Trophoblast cell (in vitro differentiated cells and primary cell): ENCODE measurements at places on chromosomes 2 and 18.
A peak's percentile ranks its signal among the peaks of the same experiment; 100 is the strongest.

GRCh38 chr2:147698166-147698565 is 146.7 kb upstream of the ACVR2A start:
- no peak for DNase-seq

GRCh38 chr2:167492486-167492885 is 604.2 kb downstream of the XIRP2 start:
- DNase-seq = no peak

DNA sequence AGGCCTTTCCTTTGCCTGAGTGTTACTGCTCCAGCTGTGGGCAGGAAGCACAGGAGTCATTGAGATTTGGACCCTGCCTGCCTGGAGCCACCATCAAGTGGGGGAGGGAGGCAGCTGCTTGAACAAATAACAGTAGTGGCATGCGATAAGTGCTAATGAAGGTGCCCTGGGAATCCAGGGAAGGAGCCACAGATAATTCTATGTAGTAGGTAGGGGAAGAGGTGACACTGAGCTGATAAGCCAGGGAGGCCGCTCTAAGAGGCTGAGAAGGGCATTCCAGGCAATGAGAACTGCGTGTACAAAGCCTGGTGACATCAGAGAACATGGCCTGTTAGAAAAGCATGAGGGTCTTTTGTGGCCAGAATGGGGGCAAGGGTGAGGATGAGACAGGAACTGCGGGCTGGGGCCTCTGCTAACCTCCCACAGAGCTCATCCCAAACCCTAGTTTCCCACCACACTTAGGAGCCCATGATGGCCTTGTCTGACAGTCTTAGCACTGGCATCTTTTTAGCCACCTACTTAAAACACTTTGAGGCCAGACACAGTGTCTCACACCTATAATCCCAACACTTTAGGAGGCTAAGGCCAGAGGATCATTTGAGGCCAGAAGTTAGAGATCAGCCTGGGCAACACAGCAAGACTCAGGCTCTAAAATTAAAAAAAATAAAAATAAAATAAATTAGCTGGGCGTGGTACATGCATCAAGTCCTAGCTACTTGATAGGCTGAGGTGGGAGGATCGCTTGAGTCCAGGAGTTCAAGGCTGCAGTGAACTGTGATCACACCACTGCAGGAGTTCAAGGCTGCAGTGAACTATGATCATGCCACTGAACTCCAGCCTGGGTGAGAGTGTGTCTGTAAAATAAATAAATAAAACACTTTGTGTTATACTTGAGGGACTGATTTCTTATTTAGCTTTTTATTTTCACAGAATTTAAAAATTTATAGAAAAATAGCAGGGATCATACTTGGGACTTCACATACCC is 58.9 kb downstream of the TET3 start:
- DNase-seq = peak; percentile 90

DNA sequence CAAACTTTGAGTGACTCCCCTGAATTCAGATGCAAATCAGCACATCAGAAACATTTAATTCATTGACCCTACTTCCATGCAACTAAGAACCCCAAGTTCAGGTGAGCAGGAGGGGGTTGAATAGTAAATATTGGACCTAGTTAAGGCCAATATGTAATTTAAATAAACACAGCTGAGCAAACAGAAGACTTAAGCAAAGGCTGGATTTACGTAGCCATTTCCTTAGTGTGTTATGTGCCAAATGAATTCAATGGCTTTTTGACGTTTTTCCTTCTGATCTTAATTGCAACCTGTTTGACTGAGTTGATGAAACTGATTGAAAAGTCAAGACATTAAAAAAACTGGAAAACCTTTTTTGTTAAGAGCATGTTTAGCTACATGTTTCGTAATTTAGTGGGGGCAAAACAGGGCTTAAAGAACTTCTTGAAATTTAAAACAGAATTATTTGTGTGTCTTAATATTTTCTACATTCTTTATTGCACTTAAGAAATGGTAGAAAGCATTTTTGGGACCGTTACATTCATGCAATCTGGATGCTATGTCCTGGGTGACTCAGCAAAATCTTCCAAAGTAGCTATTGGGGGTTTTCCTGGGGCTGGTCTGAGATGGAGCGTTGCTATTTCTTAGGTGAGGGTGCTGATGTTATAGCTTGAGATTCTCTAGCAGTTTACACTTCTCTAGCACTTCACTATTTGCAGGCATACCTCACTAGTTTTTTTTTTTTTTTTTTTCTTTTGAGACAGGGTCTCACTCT is 25.5 kb upstream of the KCNE4 start:
- no peak for DNase-seq

DNA sequence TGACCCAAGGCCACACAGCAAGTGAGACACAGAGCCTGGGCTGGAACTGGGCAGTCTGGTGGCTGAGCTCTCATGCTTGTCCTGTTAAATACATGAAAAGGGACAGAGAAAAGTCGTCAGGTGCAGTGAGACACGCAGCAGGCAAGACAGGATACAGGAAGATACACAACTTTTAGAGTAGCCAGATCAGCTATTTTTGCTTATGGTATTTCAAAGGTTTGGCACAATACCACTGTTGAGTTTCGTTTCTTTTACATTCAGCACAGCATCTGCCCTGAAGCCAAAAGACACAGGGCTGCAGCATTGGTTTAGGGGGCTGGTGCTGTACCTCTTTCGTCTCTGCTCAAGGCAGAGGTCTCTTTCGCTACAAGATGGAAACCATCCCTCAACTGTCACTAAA is 14.0 kb downstream of the FHL2 start:
- no peak for DNase-seq

- no peak for DNase-seq
These were observed 88.0 kb upstream of the ALKAL2 start for GRCh38 chr2:375956-376307.

- DNase-seq = no peak
These were observed 99.5 kb downstream of the DCC start for GRCh38 chr18:52439457-52439856.

GRCh38 chr2:132521341-132521740 is 104.7 kb downstream of the GPR39 start:
- no peak for DNase-seq

DNA sequence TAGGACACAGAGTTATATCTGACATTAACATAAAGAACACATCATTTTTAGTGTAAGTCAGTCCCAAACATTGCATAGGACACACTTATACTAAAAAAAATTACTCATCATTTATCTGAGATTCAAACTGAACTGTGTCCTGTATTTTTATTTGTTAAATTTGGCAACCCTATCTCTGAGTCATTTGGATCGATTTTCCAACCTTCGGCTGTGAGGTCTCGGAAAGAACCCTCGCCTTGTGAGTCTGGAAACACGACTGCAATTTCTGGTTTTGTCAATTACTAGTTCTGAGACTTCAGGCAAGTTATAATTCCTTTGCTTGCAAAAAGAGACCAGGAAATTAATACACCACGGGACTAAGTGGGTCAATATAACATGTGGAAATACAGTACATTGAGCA is 14.0 kb downstream of the ATP8B1 start:
- no peak for DNase-seq

GRCh38 chr2:147331790-147332419 is 512.9 kb upstream of the ACVR2A start:
- peak; percentile 49 for DNase-seq

DNA sequence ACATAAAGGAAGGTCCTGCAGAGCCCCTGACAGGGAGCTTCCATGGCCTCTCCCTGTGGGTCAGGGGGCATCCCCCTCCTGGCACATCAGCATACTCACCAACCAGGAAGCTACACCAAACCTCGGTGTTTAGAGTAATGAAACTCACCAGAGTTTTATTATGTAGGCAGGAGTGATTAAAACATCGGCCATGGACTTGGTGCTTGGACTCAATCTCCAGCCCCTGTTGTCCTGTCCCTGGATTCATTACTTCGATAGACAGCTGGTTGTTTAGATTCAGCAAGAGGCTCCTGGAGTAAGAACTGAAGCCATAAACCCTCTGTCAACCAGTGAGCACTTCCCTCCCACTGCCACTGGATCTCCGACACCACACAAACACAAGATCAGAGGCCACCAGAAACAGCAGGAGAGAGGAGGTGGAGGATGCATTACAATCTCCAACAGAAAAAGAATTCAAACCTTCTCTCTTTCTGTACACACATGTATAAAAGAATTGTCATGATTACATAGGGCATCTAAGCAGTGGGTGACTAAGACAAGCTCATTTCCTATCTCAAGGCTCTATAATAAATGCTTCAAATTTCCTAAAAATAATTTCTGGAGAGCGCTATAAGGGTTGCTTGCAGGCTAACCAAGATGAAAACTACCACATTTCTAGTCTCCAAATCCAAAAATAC is 27.2 kb downstream of the TBC1D8 start:
- no peak for DNase-seq

GRCh38 chr2:32988525-32988924 is 41.8 kb downstream of the LTBP1 start:
- DNase-seq = no peak

GRCh38 chr2:69279931-69280681 is 106.9 kb downstream of the GFPT1 start:
- peak; percentile 61 for DNase-seq

DNA sequence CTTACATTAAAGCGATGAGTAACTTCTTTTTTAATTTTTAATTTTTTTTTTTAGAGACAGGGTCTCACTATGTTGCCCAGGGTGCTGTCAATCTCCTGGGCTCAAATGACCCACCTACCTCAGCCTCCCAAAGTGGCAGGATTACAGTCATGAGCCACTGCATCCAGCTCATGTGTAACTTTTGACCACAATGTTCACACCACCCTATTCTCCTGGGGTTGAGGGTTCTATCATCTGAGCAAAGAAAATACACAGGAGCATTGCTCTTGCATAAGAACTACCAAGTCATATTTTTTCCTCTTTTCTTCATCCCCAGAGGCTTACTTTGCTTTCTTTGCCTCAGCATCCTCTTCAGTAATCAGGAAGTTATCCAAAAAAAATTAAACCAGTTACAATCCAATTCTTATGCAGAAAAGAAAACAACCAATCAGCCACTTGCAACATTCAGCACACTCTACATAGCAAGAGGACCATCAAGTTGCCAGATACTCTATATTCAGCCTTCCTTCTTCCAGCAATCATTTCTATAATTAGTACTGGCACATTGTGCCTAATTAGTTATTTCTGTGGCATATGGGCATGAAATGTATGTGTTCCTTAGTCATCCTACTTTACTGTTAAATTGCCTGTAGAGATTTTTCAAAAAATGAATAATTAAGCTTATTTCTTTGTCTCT is 345.6 kb downstream of the AKAIN1 start:
- DNase-seq = no peak

DNA sequence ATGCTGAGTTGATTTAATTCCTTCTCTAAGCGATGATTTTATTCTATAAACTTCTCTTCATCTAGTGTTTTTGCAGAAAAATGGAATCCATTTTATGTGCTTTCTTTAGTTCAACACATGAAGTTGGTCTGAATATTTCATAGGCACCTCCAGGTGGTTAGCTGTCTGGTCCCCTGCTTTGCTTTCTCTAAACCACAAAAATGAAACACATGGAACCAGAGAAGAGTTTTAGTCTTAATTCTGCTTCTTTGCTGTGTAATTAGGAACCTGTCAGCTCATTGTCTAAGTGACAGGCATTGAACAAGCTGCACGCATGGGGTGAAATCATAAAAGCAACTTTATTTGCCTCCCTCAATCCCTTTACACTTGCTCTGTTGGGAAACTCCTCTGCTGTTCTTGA is 150.4 kb downstream of the PIK3C3 start:
- DNase-seq = no peak

- peak; percentile 62 for DNase-seq
These were observed 59.6 kb downstream of the GATA6 start for GRCh38 chr18:22228976-22229375.

DNA sequence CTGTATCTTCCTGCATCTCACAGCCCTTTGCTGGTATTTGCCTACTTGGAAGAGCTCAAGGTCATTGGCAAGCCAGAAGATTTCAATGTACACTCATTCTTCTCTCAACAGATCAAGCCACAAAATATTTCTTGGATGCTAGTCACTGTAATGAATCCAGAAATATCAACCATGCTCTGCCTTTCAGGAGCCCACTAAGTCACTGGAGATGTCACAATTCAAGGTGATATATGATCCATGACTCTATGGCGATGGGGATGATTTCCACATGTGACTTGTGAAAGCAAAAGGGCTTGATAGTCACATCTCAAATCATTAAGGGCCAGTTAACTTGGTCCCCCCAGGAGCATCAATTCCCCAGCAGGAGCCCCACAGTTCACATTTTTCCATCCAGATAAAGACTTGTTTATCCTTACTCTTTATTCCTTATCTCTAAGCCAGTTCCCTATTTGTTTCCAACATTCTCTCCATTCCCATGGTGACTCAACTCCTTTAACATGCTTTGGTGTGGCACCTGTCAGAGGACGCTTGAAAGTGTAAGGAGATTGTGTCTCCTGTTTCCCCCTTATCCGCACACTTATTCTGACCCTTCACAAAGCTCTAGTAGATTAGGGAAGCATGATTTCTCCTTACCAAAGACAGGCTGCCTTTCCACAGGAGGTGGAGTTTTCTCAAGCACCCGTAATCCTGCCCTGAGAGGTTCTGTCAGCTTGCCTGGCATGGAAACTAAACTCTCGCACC is 15.8 kb downstream of the PKDCC start:
- no peak for DNase-seq

DNA sequence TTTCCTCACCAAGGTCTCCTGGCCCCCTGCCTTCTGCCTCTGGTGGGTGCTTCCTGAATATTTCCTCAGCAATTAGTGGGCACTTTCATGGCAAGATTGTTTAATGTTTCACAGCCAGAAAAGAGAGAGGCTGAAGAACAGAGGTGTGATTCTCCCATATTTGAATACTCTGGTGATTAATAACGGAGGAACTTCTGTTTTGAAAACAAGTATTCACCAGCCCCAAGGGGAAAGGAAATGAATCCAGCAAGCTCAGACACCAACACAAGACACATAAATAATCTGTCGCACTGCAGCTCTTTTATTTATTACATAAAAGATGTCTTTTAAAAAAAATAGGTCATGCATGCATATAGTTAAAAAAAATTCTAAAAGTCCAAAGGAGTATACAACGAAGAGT is 57.7 kb downstream of the MRPL35 start:
- DNase-seq = no peak

- DNase-seq = peak; percentile 33
These were observed 7.6 kb downstream of the ZFP36L2 start for GRCh38 chr2:43218702-43219382.

DNA sequence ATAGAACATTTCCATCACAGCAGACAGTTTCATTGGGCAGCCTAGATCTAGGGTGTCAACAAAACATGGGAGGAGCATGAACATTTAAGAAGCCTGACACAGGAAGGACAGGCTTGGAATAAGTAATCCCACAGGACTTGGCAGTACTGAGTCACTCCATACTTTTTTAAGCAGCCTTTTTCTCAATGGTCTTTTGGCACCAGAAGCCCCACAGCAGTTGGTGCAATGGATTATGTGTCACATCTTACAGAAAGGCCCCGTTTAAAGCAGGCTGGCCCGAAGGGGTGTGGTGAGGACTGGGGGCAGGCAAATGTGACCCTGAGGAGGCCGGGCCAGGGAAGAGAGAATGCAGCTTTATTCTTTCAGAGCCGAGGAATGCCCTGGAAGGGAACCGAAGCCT is 26.6 kb downstream of the SPTBN1 start:
- DNase-seq = no peak

DNA sequence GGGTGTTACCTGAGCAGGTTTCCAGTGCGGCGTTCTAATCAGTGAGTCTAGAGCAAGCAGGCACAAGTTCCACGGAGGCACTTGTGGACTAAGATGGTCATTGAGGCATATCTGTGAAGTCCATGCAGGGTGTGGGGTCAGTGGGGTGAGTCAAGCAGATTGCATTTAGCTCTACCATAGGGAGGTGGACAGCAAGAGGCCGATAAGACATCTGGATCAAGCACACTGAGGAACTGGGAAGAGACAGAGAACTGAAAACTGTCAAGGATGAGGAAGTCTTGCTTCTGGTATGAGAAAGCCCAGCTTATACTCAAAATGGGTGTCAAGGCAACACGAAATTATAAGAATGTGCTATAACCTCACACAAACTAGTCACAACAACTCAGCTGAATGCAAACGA is 61.2 kb upstream of the SLC39A10 start:
- peak; percentile 87 for DNase-seq
